Stimulated activated CD8-positive, alpha-beta memory T cell treated with anti-CD3 and anti-CD28 coated beads, Interleukin-2, amount 100 ng/mL, for 48 hours (primary cell): ENCODE measurements at places on chromosomes 2 and 18.

DNA sequence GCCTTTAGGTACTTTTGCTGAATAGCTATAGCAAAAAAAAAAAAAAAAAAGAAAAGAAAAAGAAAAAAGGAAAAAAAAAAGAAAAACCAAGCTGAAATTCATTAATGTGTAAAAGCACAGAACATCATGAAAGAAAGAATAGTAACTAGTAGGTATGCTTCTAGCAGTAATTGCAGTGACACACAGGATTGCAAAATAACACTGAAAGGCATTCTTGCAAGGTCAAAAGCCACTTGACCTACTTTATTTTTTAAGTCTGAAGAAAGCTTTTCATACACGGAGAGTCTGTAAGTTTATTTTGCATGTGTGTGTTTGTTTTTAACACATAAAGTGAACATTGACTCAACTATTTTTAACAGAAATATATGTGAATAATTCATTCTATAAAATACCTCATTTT, 54.4 kb downstream of the DOK6 start:
- no peak for DNase-seq

DNA sequence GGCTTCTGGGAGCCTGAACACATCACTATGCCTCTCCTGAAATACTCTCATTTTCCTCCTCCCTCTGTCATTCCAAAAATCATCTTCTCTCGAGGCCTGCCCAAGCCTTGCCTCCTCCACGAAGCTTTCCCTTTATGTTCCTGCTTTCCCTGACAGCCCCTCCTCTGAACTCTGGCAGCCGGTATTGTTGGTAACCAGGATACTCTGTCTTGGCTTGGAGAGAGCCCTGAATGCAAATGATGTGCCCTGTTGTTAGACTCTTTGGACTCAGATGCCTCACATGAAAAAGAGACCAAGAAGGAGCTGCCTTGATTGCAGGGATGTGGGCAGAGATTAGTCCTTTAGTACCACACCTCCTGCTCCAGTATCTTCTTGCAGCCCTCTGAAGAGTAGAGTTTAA, 138.5 kb upstream of the DLX2 start:
- DNase-seq: no peak

DNA sequence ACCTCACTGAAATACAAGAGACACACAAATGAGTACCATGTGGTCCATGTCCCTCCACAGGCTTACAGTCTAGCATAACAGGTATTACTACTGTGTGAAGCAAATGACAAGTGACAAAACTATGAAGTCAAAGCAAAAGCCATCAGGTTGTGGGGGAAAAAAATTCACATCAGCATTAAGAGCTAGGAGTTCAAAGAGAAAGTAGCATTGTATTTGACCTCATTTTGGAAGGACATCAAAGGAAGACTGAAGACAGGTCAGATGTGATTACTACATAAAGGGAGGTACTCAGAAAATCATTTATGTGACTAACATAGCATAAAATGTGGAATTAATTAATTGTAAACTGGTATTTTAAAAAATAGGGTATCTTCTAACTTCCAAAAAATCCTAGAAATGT, 224.2 kb downstream of the CDH2 start:
- no peak for DNase-seq

GRCh38 chr2:42953216-42953615, 160.8 kb upstream of the HAAO start:
- DNase-seq: no peak
